ENCODE measurements at places on chromosomes 4 and X.

DNA sequence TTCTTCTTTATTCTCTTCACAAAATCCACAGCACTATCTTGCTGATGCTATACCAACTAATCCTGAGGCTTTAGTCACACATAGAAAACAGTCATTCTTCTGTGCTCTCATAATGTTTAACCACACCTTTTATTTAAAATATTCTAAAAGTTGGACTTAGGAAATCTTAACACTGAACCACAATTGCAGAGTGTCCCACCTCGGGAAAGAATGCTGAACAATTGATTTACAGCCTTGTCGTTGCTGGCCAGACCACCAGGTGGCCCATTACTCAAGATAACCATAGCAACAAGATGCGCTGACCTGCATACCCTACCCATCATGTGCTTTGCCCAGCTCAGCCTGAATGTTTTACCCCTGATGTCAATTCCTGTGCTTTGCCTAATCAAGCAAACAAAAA is 100.8 kb downstream of the ARSJ start:
- no peak for DNase-seq

- no peak for DNase-seq
Observed at GRCh38 chr4:153612878-153613277, 71.2 kb upstream of the TLR2 start.

DNA sequence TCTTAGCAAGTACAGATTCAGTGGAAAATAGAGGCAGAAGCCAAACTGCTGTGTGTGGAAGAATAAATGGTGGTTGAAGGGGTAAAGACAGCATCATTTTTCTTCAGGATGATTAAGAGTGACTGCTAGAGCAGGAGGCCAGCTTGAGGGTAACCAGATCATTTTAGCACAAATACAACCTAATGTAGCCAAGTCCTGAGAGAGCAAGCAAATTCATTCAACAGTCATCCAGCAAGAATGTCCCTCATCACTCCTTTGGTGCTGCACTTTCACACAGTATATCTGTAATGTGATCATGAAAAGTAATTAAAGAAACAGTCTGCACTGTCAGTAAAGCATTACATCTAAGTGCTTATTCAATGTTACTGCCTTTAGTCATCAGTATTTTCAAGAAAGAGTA is 44.8 kb downstream of the NPFFR2 start:
- DNase-seq, result no peak

- no peak for DNase-seq
Observed at GRCh38 chrX:24487571-24487970, 22.5 kb downstream of the PDK3 start.

DNA sequence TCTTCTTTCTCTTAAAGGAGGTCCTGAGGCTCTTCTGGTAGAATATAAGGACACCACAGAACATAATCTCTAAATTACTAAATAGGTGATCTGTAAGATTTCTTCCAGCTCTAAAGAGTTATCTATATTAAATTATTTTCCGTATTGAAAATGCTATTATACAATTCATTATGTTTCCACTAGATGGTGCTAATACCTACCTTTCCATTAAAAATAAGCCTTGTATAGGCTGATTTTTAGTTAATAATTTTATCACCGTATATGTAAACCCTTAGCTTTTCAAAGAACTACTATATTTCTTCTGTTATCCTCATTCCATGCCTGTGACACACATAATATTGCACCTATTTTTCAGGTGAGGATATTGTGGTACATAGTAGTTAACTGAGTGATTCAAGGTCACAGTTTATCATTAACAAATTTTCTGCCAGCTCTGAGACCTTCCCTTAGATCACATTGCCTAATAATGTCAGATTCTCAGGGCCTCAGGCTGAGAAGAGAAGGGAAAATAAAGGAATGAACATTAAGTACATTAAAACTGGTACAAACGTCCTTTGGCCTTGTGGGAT is 138.8 kb downstream of the TEX11 start:
- no peak for DNase-seq

- DNase-seq, result no peak
Observed at GRCh38 chr4:2511645-2512131, 24.8 kb upstream of the FAM193A start.

DNA sequence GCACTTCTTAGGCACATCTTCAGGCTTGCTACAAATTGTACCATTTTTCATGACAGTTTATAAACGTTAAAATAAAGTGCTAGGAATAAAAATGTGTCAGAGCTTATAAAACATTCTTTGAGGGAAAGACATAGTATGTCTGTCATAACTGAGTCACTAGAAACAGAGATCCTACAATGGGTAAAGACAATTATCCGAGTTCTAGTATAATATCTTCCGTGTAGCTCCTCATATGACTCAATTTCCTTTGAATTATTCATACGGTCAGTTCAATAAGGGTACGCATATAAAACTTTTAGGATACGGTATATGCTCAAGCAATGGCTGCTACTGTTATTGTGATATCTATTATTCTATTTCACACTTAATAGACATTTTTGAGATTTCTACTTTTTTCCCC is 349.1 kb downstream of the PCDH10 start:
- DNase-seq, result no peak

GRCh38 chr4:114057746-114058145 is 78.3 kb upstream of the ARSJ start:
- DNase-seq, result no peak

GRCh38 chr4:10237131-10237530 is 120.5 kb upstream of the WDR1 start:
- no peak for DNase-seq

- DNase-seq, result no peak
Observed at GRCh38 chr4:146369446-146369845, 152.3 kb downstream of the SLC10A7 start.

DNA sequence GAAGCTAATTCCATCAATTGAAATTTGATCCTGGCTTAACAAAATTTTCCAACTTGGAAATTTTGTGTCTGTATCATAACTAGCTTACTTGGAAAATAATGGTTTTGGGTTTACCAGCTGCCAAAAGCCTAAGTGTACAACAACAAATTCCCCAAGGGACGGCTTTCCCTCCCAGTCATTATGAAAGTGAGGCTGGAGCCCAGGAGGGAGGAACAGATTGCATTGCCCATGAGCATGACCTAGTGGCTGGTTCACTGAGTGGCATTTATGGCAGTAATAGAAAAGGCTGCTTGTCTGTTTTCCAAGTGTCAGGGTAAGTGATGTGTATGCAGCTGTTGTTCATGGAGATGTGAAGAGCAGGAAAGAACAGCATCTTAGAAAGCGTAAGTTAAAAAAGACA is 70.8 kb upstream of the HHIP start:
- no peak for DNase-seq

- no peak for DNase-seq
Observed at GRCh38 chr4:13588954-13589353, 38.6 kb downstream of the BOD1L1 start.

DNA sequence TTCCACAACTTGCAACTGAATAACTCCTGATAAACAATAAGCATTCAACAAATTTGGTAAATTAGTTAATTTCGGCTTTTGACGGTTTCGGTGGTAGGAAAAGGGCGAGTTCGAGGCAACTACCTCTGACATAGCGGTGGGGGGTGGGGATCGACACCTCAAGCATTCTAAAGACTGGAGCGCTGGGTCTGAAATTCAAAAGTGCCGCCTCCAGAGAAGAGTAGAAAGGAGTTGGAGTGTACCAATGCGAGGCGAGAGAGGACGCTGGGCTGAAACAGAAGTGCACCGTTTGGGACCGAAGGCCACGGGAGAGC is 725 bp downstream of the SMC1A start:
- DNase-seq, result no peak

DNA sequence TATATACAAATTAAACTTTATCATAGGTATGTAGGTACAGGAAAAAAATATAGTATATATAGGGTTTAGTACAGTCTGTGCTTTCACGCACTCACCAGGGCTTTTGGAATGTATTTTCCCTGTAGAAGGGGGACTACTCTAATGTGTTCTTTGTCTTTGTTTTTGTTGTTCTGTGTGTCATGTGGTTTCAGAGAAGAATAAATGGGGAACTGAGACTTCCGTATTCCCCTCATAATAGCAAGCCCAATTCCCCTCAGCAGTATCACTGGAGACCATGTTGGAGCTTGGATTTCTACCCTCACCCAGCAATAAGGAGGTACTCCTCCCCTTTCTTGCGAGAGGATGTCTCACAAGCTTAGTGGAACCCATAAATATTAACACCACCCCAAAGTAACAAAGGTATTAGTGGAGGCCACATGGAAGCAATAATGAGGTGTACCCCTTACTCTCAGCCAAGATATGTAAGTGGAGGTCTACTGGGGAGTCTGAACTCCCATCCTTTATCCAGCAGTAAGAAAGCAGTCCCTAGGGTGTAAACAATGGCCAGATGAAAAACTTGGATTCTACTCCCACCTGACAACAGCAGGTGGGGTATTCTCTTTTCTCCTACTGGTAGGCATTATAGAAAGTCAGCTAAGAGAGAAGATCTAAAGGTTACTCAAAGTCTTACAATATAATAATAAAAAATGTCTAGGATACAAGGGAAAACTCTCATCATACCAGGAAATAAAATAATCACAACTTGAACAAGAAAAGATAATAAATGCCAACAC is 805.4 kb upstream of the GALNTL6 start:
- DNase-seq, result no peak

DNA sequence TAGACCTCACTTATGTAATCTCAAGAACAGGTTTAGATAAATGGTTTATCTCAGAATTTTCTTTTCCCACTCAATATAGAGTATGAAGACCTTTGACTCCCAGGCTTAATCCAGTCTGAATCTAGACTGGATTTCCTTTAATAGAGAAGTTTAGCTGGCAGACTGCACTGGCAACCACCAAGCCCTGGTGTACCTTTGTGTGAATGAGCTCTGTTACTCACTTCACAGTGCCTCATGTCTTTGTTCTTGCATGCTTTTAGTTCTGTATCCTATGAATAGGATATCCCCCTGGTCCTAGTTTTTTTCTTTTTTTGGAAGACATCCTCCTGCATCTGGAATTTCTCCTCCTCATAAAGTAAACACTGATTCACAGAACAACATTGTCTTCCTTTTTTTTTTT is 53.2 kb upstream of the MCUB start:
- no peak for DNase-seq

DNA sequence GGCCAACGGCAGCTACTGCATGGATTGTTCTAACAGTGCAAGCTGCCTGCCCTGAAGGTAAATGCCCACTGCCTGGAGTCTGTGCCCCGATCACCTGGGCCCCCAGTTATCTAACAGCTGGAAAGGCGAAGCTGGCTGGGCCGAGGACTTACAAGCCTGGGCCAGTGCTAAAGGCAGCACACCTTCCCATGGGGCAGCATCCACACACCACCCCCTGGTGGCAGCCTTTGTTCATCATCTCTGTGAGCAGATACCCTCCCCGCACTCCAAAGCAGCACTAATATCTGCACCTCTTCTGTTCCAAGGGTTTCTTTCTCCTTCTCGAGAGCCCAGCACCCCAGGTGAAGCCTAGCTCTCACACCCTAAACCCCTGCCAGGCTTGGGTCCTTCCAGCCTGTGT is 7.6 kb downstream of the SLC2A9 start:
- no peak for DNase-seq

GRCh38 chr4:159169404-159170302 is 66.8 kb downstream of the RAPGEF2 start:
- DNase-seq, result no peak

GRCh38 chr4:47101453-47101852 is 70.1 kb downstream of the GABRB1 start:
- DNase-seq, result no peak

DNA sequence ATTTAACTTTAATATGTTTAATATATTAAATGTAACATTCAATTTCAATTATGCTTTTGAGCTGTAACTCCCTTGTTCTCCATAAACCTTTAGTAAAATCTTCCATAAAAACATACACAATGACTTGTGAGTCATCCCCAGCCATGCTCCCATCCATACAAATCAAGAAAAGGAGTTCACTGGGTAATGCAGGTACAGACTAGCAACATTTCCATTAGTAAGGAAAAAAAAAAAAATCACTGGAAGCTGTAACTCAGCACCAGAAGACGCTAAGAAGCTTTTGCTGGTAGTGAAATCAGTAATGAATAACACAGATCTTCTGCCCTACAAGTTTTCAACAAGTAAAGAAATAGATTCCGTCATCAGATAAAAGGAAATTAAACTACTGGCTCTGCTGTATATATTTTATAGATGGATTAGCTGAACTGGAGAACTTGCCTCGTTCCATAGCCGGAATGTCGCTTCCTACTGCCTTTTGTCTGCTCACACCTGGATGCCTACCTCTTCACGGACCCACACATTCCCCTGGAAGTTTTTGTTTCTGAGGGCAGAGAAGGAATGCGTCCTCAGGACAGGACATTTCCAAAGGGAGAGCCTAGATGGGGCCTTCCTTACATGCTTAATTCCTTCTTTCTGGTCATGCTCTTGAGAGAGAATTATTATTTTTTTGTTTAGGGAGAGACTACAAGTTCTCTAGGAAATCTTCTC is 298.4 kb upstream of the ANKRD50 start:
- DNase-seq, result no peak

GRCh38 chrX:132452911-132453550 is 35.8 kb downstream of the MBNL3 start:
- DNase-seq, result no peak

GRCh38 chrX:49249071-49249470 is 13.8 kb downstream of the CCDC22 start:
- DNase-seq, result no peak

GRCh38 chrX:107971636-107972035 is 10.5 kb downstream of the TEX13B start:
- DNase-seq, result no peak

GRCh38 chr4:158193171-158193749 is 17.0 kb upstream of the TMEM144 start:
- DNase-seq, result no peak

GRCh38 chrX:12962041-12962504 is 12.8 kb upstream of the TMSB4X start:
- no peak for DNase-seq

- DNase-seq, result no peak
Observed at GRCh38 chrX:134364711-134365110, 95.3 kb upstream of the HPRT1 start.

DNA sequence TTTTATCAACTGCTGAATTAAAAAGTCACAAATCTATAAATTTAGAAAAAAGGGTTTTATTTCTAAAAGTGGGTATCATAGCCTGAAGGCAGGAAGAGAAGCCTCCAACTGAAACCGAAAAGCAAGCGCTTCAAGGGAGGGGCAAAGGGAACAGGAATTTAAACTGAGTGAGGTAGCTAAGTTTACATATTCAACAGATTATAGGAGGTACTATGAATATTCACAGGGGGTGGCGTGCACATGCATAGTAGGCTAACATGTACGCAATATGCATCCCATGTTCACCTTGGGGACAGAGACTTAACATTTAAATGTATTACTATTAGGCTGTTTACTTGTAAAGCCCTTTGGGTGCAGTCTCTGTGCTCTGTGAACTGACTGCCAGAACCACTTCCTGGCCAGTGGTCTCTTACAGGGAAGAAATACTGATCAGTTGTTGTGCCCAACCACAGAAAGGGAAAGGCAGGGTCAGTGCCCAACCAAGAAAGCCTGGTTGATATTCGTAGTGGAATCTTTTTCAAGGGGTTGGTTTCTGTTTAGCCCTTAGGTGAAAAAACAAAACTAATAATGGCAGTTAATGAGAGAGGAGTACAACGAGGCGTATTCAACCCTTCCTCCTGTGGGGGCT is 168.7 kb upstream of the GALNTL6 start:
- DNase-seq, result no peak

Data from effector CD4-positive, alpha-beta T cell (primary cell).